Right forelimb (tissue), 1 donor: ENCODE measurements at places on chromosomes 12 and 14.

GRCh38 chr14:103001651-103002396 lies 55.5 kb downstream of the CDC42BPB start:
- no peak for DNase-seq

DNA sequence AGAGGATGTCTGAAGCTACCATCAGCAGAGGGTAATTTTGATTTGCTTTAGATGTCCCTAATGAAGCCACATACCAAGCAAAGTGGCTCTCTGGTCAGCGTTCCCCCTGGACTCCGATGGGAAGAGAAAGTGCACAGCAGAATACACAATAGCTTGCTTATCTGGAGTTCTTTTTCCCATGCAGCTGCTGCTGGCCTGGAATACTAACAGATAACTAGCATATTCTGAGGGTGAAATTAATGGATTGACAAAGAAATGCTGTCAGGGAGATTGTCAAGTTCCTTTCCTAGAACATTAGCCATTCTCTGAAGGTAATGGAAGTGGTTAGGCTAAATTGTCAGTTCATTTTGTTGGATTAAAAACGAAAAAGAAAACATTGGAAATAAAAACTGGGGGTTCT lies 391.3 kb downstream of the FLRT2 start:
- DNase-seq, result no peak

- no peak for DNase-seq
Measured at GRCh38 chr12:89779090-89779489, 70.5 kb upstream of the ATP2B1 start.

- DNase-seq, result no peak
Measured at GRCh38 chr14:24270537-24271133, 762 bp downstream of the RABGGTA start.

DNA sequence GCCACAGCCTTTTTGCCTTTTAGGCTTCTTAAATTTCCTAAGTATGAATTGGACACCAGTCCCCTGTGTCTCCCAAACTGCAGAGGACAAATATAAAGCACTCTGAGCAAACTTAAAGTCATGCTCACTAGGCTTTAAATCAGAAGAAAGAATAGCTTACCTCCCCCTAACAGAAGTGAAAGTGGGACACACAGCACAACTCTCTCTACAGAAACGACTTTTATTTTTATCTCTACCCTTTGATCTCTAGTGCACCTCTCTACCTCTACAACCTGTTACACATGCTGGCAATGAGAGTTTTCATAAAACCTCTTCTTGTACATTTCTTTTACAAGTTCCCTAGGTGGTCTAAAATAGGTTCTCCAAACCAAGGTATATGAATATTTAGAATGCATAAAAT lies 19.7 kb downstream of the IAPP start:
- DNase-seq, result no peak

DNA sequence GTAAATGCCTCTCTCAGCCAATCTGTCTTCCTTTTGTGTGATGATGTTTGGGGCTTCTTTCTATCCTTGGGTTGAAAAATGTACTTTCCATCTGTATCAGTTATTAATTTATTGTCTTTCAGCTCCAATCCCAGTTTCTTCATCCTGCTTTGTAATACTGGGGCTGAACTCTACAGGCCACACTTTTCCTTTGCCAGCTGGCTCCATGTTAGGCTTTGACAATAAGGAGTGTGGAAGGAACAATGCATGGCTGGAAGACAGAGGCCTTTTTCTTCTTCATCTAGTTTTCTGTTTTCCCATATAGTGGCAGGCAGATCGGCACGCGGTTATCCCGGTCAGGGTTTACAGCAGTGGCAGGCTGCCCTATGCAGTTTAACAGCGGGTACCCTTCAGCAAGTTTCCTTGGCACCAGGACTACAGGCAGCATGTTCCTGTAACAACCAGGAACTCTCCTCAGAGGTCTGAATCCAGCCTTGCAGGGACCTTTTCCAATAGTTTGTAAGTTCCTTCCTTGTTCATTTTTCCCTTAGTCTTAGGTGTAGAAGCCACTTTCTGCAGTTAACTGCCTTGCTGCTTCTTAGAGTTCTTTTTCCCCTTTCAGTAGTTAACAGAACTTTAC lies 38.5 kb upstream of the CRACR2A start:
- DNase-seq, result no peak

DNA sequence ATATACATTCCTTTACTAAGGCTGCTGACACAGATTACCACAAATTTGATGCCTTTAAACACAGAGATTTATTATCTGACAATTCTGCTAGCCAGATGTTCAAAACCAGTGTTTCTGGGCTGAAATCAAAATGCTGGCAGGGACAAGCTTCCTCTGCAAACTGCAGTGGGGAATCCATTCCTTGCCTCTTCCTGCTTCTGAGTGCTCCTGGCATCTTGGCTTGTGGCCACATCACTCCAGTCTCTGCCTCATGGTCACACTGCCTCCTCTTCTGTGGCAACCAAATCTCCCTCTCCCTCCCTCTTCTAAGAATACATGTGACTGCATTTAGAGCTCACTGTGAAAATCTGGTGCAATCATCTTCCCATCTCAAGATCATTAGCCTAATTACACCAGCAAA lies 235.7 kb downstream of the TTC8 start:
- no peak for DNase-seq

GRCh38 chr12:114555451-114555850 lies 128.5 kb downstream of the TBX3 start:
- no peak for DNase-seq

DNA sequence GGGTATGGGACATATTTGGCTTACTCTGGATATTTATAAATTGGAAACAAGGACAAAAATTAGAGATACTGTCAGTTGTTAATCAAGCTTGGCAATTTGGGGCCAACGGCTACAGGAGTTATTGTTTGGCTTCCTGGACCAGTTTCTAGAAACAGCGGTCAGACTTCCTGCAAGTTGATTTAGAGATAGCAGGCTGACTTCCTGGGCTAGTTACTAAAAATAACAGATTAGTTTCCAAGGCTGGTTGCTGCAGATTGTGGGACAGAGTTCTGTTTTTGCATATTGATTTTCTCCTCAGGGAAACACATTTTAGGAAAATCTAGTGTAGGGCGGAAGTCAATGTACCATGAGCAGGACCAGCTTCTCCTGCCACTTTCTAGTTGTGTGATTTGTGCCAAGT lies 144.0 kb upstream of the TMPO start:
- DNase-seq, result no peak

DNA sequence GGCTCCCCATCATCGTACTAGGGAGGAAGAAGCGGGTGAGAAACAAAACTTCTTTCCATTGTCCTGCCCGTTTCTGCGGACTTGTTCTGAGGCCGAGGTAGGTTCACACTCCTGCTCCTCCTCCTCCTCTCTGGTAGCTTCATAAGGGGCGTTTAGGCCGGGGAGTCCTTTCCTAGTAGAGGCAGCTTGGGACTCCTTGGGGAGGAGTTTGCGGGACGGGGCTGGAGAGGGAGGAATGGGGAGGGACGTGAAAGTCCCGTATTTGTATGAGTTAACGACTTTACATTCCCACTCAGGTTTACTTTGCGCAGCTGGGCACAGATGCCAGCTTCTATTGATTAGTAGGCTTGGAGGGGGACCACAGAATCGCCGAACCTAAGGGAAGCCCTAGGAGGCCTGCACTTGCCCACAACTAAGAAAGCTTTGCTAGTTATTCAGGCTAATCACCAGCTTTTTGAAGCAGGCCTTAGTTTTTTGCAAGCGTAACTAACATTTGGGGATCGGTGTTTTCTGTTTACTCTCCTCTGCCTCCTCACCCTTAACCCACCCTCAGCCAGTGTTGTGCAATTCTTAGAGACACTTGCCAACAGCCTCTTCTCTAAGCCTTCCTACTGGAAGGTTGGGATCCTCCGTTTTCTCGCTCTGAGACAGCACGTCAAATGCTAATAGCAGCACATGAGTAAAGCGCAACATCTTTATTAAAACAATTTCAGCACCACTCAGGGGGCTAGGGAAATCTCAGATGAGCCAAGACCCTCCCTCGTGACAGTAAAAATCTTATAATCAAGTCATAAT lies 499 bp downstream of the RNASE4 start:
- DNase-seq, result no peak

DNA sequence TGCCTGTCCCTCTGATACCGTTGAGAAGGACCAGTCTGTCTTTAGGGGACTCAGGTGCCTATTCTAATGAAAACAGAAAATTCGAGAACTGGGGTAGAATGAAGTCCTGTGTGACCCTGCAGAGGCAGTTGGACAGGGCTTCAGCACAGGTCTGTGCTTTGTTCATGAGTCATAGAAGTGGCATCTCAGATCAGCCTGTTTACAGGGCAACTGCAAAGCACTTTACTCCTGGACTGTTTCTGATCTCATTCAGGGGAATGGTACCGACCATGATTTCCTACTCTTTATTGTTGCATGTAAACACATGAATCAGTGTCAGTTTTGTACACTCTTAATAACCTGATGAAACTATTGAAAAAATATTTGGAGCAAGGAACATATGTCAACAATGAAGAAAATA lies 1517.0 kb downstream of the AACS start:
- DNase-seq, result no peak

GRCh38 chr14:51849097-51849496 lies 11.3 kb upstream of the GNG2 start:
- DNase-seq, result no peak

DNA sequence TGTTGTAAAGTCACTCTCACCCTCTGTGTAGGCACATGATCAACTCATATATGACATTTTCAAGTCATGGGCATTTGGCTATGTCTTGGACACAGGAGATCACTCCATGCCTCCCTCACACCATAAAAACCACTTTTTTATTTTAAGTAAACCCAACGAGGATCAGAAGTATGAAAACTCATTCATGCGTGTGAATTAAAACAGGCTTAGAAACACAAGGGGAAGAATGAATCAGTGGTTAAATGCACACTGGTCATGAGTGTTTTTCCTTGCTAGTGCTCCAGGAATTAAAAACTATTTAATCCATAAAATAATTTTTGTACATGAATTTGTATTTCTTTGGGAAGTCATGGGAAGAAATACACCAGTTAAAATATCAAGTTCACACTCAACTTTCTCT lies 198.4 kb downstream of the GALC start:
- no peak for DNase-seq

DNA sequence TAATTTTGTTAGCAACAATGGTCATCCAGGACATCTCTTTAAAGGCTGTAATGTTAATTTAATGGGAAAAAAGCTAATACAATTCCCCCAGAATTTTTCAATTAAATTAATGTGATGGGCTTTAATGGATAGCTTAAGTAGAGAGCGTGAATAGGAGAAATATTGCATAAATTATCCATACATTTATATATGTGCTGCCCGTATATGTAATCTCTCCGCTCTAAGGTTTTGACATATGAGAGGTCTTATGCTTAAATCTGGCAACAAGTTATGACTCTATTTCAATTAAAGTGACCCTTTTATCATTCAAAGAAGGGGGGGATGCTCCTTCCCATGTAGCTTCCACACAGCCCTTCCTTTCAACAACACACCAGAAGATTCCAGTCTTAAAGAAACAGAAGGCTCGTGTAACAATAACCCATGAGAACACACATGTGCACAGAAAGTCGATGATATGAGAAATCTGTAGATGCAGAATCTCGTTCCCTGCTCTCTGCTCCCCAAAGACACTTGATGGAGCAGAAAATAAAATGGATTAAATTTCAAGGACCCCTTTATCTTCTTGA lies 24.0 kb downstream of the MAP1LC3B2 start:
- no peak for DNase-seq

DNA sequence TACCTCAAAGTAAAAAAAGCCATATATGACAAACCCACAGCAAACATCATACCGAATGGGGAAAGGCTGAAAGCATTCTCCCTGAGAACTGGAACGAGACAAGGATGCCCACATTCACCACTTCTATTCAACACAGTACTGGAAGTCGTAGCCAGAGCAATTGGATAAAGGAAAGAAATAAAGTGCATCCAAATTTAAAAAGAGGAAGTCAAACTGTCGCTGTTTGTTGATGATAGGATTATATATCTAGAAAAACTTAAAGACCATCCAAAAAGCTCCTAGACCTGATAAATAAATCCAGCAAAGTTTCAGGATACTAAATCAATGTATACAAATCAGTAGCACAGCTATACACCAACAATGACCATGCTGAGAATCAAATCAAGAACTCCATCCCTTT lies 5.2 kb downstream of the NDUFA12 start:
- no peak for DNase-seq

DNA sequence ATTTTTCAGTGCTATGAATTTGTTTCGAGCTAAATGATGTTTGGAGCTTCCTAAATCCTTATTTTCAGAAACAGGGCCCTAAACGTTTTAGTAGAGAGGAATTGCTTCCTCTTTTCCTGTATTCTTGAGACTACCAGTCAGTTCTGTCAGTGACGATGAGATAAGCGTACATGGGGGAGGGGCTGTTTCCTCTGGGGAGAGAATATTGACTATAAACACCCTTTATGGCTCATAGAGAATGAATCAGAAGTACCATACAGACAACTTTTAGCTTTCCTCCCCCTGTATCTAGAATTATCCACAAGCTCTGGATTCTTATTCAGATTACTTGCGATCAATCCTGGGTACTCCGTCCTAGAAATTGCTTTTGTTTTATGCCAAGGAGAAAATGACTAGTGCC lies 5.1 kb downstream of the TBK1 start:
- DNase-seq, result no peak

- DNase-seq, result no peak
Measured at GRCh38 chr14:67387195-67387594, 24.8 kb downstream of the PLEK2 start.

DNA sequence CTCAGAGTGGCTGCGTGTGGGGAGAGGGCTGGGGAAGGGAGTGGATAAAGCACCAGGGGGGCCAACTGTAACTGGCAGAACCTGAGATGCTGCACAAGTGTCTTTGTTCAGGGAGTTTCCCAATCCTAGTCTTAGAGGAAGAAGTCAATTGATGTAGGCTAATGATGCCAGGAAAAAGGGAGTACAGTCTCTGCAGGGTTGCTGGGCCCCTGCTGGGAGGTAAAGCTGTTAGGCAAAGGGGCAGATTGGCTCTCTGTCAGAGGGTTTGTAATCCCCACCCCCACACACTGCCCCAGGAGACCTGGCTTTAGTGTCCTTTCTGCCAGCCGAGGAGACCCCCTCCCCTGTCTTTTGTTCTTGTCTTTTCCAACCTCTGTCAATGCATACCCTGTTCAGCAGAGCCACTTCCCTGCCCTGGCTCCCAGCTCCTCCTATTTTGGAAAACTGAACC lies 178.4 kb downstream of the KCNA5 start:
- DNase-seq, result no peak

- no peak for DNase-seq
Measured at GRCh38 chr14:43155258-43155657, 1351.8 kb downstream of the FSCB start.

DNA sequence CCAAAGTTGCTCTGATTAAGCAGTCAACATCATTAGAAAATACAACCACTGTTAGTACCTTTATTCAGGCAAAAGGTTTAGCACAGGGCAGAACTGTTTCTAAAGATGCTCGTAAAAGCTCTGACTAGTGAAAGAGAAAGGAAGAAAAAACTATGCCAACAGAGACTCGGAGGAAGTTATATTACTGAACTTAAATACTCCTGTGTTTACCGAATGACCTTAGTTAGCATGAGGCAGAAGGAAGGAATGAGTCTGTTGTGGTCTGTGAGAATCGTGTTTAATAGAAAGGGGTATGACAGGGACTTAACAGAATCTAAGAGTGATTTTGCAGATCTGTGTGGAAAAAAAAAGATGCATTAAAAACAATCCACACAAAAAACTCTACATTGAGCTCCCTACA lies 84.1 kb upstream of the OVCH1 start:
- DNase-seq, result no peak

GRCh38 chr12:103314786-103315185 lies 181.0 kb downstream of the C12orf42 start:
- DNase-seq, result no peak

GRCh38 chr14:105279642-105280361 lies 21.0 kb downstream of the BRF1 start:
- DNase-seq, result no peak
